CD4-positive, alpha-beta T cell (primary cell): ENCODE measurements at places on chromosomes 16 and 17.

DNA sequence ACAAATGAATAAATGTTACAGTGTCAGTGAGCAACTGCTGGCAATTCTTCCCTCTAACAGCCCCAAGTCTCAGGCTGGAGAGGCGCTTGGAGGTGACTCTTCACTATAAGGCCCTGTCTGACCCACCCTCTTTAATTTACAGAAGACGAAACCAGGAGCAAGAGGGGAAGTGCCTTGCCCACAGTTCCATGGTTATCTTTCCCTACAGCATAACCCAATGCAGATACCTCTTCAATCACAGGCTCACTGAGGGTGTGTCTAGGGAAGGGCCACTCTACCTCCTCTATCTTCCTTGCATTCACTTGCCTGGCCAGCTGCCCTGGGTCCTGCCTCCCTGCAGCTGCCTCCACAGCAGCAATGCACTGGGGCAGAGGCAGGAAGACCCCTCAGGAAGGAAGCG is 9.6 kb upstream of the N4BP1 start:
- DNase-seq: no peak

DNA sequence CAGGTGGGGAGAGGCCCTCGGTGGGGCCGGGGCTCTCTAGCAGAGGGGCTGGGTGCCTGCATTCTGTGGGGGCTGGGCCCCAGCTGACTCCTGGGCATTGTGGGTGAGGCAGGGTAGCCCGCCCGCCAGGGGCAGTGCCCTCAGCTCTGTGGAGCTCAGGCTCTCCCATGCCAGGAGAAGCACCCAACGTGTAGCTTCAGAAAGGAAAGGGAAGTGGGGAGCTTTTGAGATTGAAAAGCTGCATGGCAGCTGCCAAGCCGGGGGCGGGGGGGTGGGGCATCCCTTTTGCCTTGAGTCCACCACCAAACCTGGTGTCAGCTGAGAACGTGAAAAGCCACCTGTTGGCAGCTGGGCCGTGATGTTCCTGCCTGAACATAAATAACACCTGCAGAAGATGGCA is 192.1 kb upstream of the CIBAR2 start:
- DNase-seq: no peak

DNA sequence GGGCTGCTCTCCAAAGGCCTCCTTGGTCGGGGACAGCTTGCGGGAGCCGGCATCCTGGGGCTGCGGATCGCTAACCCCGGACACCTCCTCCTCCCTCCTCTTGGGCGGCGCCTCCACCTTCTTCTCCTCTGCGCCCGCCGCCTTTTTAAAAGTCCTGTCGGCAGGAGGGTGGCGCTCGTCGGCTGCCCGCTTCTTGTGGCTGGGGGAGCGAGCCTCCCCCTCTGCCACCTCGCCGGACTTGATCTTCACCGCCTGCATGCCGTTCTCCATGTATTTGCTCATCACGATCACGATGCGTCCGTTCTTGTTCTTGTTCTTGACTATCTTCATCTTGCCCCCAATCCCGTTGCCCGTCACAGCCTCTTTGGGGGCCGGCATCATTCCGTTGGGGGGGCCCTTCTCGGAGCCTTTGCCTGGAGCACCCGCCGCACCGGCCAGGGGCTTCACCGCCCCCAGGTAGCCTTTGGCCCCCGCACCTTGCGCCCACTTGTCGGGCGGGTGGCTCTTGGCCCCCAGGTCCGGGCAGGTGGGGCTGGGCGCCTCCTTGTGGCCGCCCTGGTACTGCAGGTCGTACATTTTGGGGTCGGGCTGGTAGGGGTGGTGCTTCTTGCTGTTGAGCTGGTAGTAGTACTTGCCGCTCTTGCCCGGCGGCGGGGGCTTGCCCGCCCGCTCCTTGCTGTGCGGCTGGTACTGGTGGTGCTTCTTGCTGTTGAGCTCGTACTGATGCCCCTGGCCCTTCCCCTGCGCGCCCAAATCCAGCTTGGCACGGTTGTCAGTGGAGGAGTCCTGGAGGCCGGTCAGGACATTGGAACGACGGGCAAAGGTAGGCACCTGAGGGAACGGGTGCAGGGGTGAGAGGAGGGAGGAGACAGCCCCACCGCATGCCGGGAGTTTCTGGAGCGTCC is 4.4 kb downstream of the CBX4 start:
- no peak for DNase-seq

GRCh38 chr17:59572301-59572924 is 7.0 kb downstream of the DHX40 start:
- no peak for DNase-seq

DNA sequence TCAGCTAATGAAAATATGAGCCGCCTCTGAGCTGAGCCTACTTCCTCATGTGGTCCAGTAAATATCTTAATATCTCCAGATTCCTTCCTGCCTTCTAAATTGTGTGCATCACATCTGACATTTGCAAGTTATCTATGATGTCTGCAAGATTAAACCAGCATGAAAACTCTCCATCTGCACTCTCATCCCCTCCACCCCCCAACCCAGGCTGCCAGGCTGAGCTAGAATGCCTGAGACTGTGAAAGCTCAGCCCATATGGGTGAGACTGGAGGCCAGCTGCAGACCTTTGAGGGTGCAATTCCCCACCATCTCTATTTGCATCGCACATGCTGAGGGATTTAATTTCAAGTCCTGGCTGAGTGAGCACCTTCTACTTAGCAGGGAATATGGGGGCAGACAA is 82.8 kb downstream of the ASIC2 start:
- DNase-seq: no peak
